NCI-H460 (cell line): ENCODE measurements at places on chromosomes 1 and 21.

DNA sequence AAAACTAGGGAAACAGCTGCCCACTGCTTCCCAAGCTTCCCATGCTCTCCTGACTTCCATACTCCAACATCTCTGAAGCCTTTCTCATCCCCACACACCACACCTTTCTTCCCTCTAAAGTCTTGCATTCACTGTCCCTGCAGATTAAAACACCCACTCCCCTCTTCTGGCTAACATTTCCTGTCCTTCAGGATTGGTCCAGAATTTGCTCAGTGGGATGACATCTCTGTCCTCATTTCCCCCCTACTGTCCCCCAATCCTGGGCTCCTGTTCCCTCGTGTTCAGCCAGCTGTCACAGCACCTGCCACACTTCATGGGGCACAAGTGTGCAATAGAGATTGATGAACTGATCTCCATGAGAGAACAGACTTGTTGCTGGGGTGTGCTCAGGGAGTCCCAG is 82.7 kb downstream of the KCND3 start:
- DNase-seq: no peak

DNA sequence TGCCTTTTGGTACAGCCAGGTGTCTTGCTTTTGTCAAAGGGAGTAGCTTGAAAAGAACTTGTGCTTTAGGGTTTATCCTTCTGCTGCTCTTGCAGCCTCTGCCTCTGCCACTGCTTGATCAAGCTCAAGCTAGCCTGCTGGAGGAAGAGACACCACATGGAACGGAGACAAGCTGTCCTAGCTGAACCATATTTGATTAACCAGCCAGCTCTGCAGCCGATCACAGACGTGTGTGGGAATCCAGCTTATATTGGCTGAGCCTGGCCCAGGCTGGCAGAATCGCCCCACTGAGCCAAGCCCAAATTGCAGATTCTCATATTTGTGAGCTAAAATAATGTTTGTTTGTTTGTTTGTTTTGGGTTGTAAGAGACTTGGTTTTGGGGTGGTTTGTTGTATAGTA is 18.7 kb upstream of the FAM78B start:
- DNase-seq: no peak

GRCh38 chr1:172826096-172826741 is 167.3 kb downstream of the FASLG start:
- DNase-seq: peak; percentile 89

DNA sequence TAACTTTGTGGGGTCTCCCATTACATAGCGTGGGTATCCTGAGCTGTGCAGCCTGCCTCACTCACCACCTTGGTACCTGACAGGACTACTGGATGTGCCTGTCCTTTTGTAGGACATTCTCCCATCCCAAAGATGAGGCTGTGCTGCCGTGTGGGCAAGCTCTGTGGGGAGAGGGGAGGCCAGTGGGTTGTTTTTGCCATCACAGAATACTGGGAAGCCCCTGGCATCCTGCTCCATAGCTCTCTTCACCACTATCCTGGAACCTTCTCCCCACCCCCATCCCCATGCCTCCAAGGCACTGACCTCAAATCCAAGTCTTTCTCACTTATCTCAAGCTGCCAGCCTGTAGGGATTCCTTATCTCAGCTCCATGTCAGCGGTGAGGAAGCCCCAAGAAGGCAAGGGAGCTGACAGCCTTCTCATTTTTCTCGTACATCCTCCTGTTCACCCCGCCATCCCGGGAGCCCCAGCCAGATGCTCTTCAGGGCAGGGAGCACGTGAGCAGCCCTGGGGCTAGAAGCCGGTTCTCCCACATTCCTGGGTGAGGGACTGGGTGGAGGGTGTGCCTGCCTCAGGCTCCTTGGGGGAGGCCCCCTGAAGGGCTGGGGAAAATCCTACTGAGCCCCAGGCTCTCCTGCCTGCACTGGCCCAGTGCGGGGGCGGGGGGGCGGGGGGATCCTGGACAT is 2.4 kb upstream of the ELF3 start:
- no peak for DNase-seq

- DNase-seq: no peak
Observed at GRCh38 chr1:233735331-233735730, 121.4 kb downstream of the KCNK1 start.

DNA sequence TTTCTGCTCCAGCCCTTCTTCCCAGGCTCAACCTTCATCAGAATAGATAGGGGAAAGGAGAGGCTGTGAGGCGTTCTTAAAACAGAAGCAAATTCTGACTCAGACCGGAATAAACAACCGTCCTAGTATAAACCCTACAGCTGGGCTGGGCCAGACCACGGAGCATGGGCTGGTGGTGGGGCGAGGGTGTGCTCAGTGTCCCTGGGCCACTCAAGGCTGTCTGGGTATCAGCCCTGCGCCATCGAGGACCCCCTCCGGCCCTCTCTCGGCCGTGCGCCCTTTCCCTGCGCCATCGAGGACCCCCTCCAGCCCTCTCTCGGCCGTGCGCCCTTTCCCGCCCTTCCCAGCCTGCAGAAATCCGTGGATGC is 36.0 kb downstream of the CAPN2 start:
- no peak for DNase-seq
